Esophagus squamous epithelium (tissue), 5 donors: ENCODE measurements at places on chromosomes 6 and 20.

GRCh38 chr6:41965429-41966213 lies 24.0 kb upstream of the CCND3 start:
- DNase-seq, result no peak

GRCh38 chr20:38871560-38871953 lies 54.7 kb upstream of the FAM83D start:
- DNase-seq, result no peak

DNA sequence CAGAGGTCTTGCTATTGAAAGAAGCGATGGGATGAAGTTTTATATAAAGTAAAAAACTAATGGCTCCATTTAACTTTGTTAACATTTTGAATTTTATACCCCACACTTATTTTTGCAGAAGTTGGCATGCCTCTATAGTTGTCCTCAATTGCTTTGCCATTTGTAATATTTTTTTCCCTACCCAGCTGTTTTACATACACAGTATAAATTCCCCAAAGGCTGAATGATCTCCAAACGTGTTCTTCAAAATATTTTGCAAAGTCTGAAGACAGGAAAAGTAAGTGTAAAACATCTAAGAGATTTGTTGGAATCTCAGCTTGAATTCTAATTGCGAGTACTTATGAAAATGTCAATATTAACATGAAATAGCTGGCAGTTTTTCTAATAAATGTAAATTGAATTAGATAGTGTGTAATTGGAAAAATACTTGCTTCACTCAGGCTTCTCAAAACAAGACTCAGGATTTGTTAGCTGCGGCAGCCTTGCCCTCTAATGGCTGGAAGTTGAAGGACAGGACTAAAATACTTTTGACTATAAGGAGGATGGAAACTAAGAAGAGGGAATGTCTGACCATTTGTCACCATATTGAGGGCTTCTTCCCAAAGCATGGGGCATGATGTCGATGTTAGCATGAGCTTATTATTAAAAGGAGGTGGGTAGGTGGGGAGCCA lies 226.8 kb downstream of the UST start:
- DNase-seq, result no peak

GRCh38 chr20:4883546-4883945 lies 117.8 kb downstream of the SLC23A2 start:
- DNase-seq, result no peak

DNA sequence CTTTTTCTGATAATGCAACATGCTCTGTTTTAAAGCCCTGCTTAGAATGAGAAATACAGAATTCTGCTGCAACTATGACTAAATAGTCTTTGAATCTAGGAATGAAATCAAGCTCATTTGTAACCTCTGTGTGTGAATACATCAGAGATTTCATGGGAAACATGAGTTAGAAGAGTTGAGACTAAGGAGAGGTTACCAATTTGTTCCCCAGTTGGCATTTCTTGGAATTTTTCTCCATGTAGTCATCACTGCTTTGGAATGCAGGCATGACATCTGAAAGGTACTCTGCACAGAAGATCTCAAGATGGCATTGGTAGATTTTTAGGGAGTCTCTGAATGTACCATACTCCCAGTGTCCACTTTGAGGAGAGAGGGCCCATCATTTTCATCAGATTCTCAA lies 237.2 kb downstream of the TFAP2A start:
- no peak for DNase-seq

DNA sequence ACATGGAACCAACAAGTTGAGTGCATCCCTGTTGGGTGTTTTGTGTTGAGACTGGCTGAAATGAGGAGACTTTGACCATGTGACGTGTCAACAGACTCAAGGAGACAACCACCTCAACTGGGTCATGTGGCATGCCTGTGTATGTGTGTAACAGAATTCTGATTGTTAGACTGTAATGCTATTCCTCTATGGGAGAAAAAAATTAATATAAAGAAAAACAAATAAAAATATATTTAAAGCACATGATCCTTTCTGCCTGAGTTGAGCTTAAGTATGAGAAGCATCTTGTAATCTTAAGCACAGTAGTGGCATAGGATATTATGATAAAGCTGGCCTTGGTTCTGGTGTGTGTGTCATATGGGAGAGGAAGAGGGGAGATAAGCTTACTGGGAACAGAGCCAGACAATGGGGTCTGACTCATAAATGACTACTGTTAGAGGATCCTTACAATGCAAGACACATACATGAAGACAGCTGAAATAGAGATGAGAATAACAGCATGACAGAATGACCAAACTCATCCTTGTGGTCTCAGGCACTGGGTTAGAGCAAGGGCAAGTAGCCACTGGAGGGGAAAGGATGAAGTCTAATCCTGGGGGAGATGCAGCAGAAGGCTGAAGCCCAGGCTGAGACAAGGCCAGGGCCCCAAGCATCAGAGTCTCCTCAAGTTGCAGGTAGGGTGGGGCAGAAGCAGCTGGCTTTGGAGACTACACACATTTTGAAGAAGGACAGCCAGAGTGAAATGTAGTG lies 9.2 kb downstream of the TP53INP2 start:
- no peak for DNase-seq
